ENCODE measurements at places on chromosomes 6 and 20. TPM values are rescaled to one million over a fixed set of nuclear protein-coding genes. Genes with fewer than 3 reads are reported as not detected.

RBPJL gene
- polyA plus RNA-seq = not detected

FAM83B gene
- polyA plus RNA-seq = not detected

DDO gene
- polyA plus RNA-seq = 2.0 TPM

THBS2 gene
- 12.9 TPM for polyA plus RNA-seq

PLG gene
- not detected for polyA plus RNA-seq

UNC93A gene
- polyA plus RNA-seq = not detected

FOXS1 gene
- 2.9 TPM for polyA plus RNA-seq

ENPP5 gene
- 3.1 TPM for polyA plus RNA-seq

RFX6 gene
- polyA plus RNA-seq = not detected

FERMT1 gene
- 0.85 TPM for polyA plus RNA-seq

TOX2 gene
- polyA plus RNA-seq = 39.5 TPM

FAM83C gene
- polyA plus RNA-seq = not detected

TUBE1 gene
- polyA plus RNA-seq = 8.2 TPM

KIAA0408 gene
- polyA plus RNA-seq = 24.9 TPM

TFAP2C gene
- polyA plus RNA-seq = 4.0 TPM

TMEM14C gene
- 162 TPM for polyA plus RNA-seq

TP53TG5 gene
- polyA plus RNA-seq = 4.8 TPM

CFAP61 gene
- polyA plus RNA-seq = 9.0 TPM

COL21A1 gene
- polyA plus RNA-seq = 1.0 TPM

SLC17A2 gene
- not detected for polyA plus RNA-seq

PAK5 gene
- 7.2 TPM for polyA plus RNA-seq

FOXQ1 gene
- 0.98 TPM for polyA plus RNA-seq

BPIFA1 gene
- not detected for polyA plus RNA-seq

CTCFL gene
- polyA plus RNA-seq = not detected

PGC gene
- not detected for polyA plus RNA-seq

ADGRG6 gene
- 0.42 TPM for polyA plus RNA-seq

VIP gene
- polyA plus RNA-seq = 0.27 TPM

ULBP1 gene
- 2.3 TPM for polyA plus RNA-seq

ACSS1 gene
- 12.2 TPM for polyA plus RNA-seq

GPANK1 gene
- 82.4 TPM for polyA plus RNA-seq

PDE10A gene
- polyA plus RNA-seq = 0.64 TPM

AHI1 gene
- 9.4 TPM for polyA plus RNA-seq

OR12D3 gene
- polyA plus RNA-seq = not detected

HLA-DRA gene
- 58.2 TPM for polyA plus RNA-seq

HDGFL1 gene
- not detected for polyA plus RNA-seq

TTBK1 gene
- 37.9 TPM for polyA plus RNA-seq

HLA-A gene
- polyA plus RNA-seq = 522 TPM

TMEM244 gene
- not detected for polyA plus RNA-seq

CD40 gene
- 3.3 TPM for polyA plus RNA-seq

EDN3 gene
- 0.87 TPM for polyA plus RNA-seq

GPSM3 gene
- 7.3 TPM for polyA plus RNA-seq

CALHM5 gene
- polyA plus RNA-seq = 0.20 TPM

SLC22A23 gene
- polyA plus RNA-seq = 25.9 TPM

SLC17A1 gene
- polyA plus RNA-seq = not detected

ESR1 gene
- 0.20 TPM for polyA plus RNA-seq

MYMX gene
- not detected for polyA plus RNA-seq

LY6G6C gene
- not detected for polyA plus RNA-seq

APMAP gene
- polyA plus RNA-seq = 88.7 TPM

TCF19 gene
- 95.6 TPM for polyA plus RNA-seq

SERAC1 gene
- 7.4 TPM for polyA plus RNA-seq

TMEM217 gene
- polyA plus RNA-seq = 1.1 TPM

STK35 gene
- polyA plus RNA-seq = 11.4 TPM

PROKR2 gene
- polyA plus RNA-seq = not detected

YIPF3 gene
- 279 TPM for polyA plus RNA-seq

COL10A1 gene
- polyA plus RNA-seq = not detected

MYCT1 gene
- polyA plus RNA-seq = 2.2 TPM

HSPA12B gene
- polyA plus RNA-seq = 2.7 TPM

WFDC5 gene
- not detected for polyA plus RNA-seq

PTP4A1 gene
- polyA plus RNA-seq = 42.1 TPM

All from brain (organoid and tissue), 16 donors.